GM10248 (cell line): ENCODE measurements at places on chromosomes 3 and 15.
A peak's percentile ranks its signal among the peaks of the same experiment; 100 is the strongest.

DNA sequence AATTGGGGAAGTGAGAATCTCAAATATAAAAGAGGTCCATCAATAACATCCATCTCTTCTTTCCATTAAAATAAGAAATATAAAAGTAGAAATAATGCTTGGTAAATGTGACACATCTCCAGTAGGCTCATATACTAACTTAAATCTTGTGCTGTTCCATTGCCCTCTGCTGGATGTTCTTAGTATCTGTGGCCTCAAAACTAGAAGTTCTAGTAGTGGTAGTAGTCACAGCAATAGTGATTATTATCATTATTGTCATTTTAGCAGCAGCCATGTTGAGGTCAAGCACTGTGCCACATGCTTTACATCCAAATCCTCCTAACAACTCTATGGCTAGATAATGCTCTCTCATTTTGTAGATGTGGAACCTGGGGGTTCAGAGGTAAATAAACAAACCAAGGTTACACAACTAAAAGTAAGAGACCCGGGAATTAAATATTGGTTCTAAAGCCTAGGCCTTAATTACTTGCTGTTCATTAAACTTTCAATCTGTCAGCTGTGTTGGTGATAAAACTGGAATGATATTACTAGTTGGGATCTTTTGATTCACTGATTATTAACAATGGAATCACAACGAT lies 20.2 kb upstream of the BTLA start:
- peak; percentile 59 for DNase-seq

DNA sequence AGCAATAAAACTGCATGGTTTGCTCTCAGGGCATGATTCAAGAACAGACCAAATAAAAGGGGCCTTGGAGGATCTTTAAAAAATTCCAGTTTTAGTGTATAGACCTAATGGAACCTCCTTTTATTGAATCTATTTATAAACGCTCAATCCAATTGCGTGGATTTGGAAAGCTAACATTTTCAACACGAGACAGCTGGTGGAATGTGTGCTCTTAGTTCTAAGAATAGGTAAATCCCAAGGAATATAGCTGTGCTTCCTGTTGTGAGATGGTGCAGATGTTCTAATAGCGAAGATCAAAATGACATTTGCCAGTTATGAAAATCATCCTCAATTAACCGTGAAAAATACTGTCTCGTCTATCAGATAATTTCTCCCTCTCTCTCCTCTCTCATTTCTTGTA lies 192.5 kb downstream of the ATP10A start:
- no peak for DNase-seq

- no peak for DNase-seq
Measured at GRCh38 chr3:77158730-77159581, 119.1 kb downstream of the ROBO2 start.

DNA sequence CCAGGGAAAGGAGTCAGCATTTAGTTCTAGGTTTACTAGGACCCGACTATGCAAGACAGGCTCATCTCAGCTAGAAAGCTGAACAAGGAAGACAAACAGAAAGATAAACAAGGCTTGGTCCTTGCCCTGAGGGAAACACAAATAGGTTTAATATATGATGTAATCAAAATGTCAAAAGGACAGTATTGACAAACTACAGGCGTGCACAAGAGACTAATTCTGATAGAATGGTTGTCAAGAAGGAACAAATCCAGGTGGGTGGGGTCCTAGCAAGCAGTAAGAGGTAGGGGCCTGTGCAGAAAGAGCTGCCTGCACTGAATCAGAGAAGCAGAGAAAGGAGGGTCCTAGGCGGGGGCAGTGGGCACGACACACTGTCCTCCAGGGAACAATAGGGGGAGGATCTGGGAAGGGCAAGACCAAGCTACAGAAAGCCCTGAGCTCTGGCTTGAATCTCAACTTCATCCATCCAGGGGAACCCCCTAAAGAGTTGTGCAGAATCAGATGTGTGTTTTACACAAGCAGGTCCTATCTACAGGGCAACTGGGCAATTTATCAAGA lies 23.4 kb downstream of the RFTN1 start:
- no peak for DNase-seq
